ENCODE measurements at places on chromosomes 2 and 18.
A peak's percentile ranks its signal among the peaks of the same experiment; 100 is the strongest.

GRCh38 chr2:10502803-10503107, 54.6 kb upstream of the ODC1 start:
- no peak for DNase-seq
- H3K4me1 ChIP-seq, result no peaks in the 10 kb centered on the region
- H3K4me3 ChIP-seq, result no peak overlapping the region
- no peaks in the 10 kb centered on the region for H3K36me3 ChIP-seq
- no peaks in the 10 kb centered on the region for H3K27me3 ChIP-seq

GRCh38 chr2:36238106-36238505, 117.5 kb upstream of the CRIM1 start:
- no peaks in the 10 kb centered on the region for H3K4me1 ChIP-seq
- H3K36me3 ChIP-seq, result no peaks in the 10 kb centered on the region
- H3K27me3 ChIP-seq, result no peaks in the 10 kb centered on the region
- H3K27ac ChIP-seq, result no peak overlapping the region

DNA sequence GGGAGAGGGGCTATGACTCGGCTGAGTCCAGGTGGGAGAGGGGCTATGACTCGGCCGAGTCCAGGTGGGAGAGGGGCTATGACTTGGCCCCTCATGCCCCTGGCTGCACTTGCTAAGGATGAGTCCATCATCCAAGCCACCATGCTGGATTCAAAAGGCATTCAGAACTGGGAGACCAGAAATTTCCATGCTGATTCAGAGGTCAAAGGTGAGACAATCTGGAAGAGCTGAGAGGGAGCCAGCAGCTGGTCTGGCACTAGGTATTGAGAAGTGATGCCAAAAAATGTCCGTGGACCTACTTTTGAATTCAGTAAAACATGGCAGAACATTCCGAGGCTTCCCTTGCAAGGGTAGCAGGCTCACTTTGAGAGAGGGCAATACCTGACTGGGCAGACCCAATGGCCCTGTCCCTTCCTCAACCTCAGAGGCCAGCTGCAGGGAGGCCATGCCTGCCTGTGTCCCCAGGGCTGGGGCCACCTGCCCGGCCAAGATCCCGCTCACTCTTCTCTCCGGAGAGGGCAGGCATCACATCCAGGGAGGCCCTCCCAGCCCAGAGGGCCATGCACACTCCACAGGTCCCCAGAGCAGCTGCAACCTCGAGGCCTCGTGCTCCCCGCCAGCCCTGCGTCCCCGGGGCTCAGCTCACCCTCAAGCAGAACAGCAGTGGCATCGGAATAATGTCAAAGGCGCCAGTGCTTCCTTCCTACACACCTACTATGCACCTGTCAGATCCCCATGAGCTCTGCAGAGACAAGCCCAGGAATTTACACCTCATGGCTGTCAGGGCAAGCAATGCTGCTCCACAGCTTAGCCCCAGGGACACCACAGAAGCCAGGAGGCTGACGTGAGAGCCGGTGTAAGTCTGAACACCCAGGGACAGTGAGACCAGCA, 80.2 kb upstream of the GPC1 start:
- no peaks in the 10 kb centered on the region for H3K27me3 ChIP-seq
- no peaks in the 10 kb centered on the region for H3K4me1 ChIP-seq
- no peak overlapping the region for H3K27ac ChIP-seq
- H3K4me3 ChIP-seq, result no peak overlapping the region
- no peaks in the 10 kb centered on the region for H3K36me3 ChIP-seq

- no peaks in the 10 kb centered on the region for H3K36me3 ChIP-seq
- H3K4me3 ChIP-seq, result no peak overlapping the region
- H3K27ac ChIP-seq, result no peak overlapping the region
These were observed 691.8 kb upstream of the CHAC2 start for GRCh38 chr2:53075760-53076159.

DNA sequence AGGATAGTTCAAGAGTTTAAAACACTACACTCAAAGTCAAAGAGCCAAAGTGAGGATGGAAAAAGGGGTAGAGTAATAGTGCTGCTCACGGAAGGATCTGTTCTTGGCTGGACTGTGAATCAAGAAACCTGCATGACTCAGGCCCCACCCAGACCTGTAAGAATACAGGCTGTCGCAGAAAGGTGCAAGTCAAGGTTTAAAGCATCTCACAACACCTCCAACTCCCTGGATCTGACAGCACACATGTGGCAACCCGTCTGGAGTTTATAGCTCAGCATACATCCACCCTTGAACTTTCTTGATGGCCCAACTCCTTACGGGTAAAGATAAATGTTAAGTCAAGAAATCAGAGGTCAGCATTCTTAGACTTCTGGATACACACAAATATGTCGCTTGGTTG, 6.3 kb downstream of the KIAA2012 start:
- no peaks in the 10 kb centered on the region for H3K36me3 ChIP-seq
- no peak for DNase-seq
- no peaks in the 10 kb centered on the region for H3K27me3 ChIP-seq
- no peak overlapping the region for H3K4me3 ChIP-seq
- peaks cover 1% of the 10 kb centered on the region for H3K4me1 ChIP-seq

DNA sequence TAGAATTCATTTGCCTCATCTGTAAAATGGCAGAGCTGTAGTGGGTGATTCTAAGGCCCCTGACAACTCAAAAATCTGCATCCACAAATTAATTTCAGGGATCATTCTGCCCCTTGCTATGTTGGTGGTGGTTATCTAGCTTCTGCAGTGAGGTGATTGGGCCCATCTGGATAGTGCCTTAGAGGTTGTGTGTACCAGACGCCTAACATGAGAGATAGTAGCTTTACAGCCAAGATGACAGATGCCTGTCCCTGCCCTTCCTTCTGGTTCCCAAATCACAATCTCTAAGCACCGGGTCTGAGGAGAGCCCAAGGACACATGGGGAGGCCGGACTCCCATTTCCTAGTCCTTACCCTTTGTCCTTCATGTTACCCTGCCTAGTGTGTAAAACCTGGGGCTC, 51.1 kb upstream of the TNP1 start:
- H3K4me1 ChIP-seq, result no peaks in the 10 kb centered on the region
- no peak overlapping the region for H3K4me3 ChIP-seq
- H3K27ac ChIP-seq, result no peak overlapping the region
- no peaks in the 10 kb centered on the region for H3K27me3 ChIP-seq
- DNase-seq, result no peak

DNA sequence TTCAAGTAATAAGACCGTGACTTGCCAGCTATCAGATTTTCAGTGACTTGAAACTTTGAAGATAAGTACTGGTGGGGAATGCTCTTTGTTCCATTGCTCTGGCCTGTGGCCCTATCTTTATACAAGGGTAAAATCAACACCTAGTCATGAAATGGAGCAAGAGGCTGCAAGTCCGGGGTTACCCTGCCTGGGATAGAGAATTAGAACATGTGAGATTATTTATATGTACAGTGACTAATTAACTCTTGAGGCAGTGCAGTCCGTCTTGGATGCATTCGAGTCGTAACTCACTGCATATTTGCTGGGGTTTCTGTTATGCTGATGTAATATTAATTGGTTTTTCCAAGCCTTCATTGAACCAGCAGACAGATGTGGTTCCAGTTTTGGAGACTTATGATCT, 105.8 kb upstream of the LYPD6 start:
- DNase-seq, result no peak
- H3K4me1 ChIP-seq, result no peaks in the 10 kb centered on the region
- no peak overlapping the region for H3K4me3 ChIP-seq
- H3K36me3 ChIP-seq, result no peaks in the 10 kb centered on the region
- H3K27ac ChIP-seq, result no peak overlapping the region
- no peaks in the 10 kb centered on the region for H3K27me3 ChIP-seq

DNA sequence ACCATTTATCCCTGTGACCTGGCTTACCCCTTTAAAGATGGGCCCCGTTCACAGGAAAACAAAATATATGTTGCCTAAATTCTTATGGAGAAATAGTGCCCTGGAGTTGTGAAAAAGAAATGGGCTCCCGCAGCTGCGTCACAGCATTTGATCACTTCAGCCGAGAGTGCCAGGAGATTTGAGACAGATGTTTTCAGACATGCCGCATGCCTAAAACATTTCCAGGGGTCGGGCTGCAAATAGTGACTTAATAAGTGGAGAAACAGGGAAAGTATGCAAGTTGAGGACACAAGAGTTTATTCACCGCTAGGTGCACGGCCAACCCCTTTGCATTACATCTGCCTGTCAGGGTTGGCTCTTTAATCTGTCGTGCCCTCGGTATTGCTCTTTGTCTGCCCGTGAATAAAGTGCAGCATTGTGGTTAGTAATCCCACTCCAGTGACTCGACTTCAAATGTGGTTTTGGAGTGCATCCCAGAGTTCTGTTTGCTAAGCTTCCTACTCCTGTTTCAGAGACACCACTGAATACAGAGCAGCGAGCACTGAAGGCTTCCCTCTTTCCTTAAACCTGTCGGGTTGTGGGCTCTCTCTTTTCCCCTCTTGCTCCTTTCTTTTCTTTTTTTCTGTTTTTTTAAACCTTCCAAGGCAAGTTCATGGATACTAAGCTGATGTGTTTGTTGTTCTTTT, 187.5 kb downstream of the LTBP1 start:
- H3K4me1 ChIP-seq, result peaks cover 61% of the 10 kb centered on the region
- peak overlapping the region; percentile 96 for H3K27ac ChIP-seq
- DNase-seq, result peak; percentile 82
- H3K4me3 ChIP-seq, result peak overlapping the region; percentile 78
- no peaks in the 10 kb centered on the region for H3K27me3 ChIP-seq
- peaks cover 7% of the 10 kb centered on the region for H3K36me3 ChIP-seq

- H3K4me3 ChIP-seq, result peak overlapping the region; percentile 48
- peak overlapping the region; percentile 91 for H3K27ac ChIP-seq
- DNase-seq, result peak; percentile 94
- no peaks in the 10 kb centered on the region for H3K36me3 ChIP-seq
- no peaks in the 10 kb centered on the region for H3K27me3 ChIP-seq
These were observed 114.1 kb upstream of the PKDCC start for GRCh38 chr2:41933585-41934320.

GRCh38 chr18:49961271-49961670, 147.9 kb upstream of the ACAA2 start:
- no peak for DNase-seq
- H3K4me1 ChIP-seq, result no peaks in the 10 kb centered on the region
- no peaks in the 10 kb centered on the region for H3K36me3 ChIP-seq
- H3K4me3 ChIP-seq, result no peak overlapping the region
- H3K27ac ChIP-seq, result no peak overlapping the region

DNA sequence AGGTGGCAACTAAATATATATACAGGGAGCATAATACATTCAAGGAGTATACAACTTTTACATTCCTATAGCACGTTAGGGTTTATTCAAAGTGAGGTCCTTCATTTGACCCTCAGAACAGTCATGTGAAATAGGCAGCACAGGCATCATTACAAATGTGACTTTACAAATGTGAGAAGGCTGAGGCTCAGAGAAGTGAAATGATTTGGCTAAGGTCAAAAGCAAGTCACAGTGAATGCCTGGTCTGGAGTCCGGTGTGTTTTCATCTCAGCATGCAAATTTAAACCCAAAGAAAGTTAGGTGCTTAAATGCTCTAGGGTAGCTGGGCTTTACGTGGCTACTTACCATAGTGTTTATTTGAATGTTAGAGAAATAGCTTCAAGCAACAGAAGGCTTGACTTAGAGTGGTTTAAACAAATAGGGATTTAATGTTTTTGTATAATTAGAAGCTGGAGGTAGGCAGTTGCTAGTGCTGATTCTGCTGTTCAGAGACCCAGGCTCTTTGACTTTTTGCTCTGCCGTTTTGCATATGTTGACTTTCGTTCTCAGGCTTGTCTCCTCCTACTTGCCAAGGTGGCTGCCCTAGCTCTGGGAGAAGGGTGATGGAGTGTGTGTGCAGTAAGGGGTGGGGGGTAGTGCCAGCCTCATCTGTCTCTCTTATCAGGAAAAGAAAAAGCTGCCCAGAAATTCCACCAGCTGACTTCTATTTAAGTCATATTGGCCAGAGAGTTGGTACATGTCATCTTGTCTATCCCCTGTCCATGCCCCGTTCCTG, 89.2 kb downstream of the PLCL1 start:
- no peaks in the 10 kb centered on the region for H3K27me3 ChIP-seq
- H3K4me3 ChIP-seq, result no peak overlapping the region
- H3K27ac ChIP-seq, result no peak overlapping the region

Measured in osteoblast (primary cell).